Heart right ventricle (tissue), 16 donors: ENCODE measurements at places on chromosomes 1 and 21. TPM values are rescaled to one million over a fixed set of nuclear protein-coding genes. Genes with fewer than 3 reads are reported as not detected.

Gene NR5A2
- polyA plus RNA-seq, result 1.1 TPM

Gene OSBPL9
- polyA plus RNA-seq, result 42.9 TPM

Gene HORMAD1
- not detected for polyA plus RNA-seq

Gene CD52
- polyA plus RNA-seq, result 25.2 TPM

Gene CD101
- 0.90 TPM for polyA plus RNA-seq

Gene FCRL2
- polyA plus RNA-seq, result not detected

Gene ATP6V1G3
- not detected for polyA plus RNA-seq

Gene GRHL3
- 0.03 TPM for polyA plus RNA-seq

Gene CCDC28B
- polyA plus RNA-seq, result 42.7 TPM

Gene ZNF648
- polyA plus RNA-seq, result not detected

Gene SEMA4A
- 1.1 TPM for polyA plus RNA-seq

Gene FNDC10
- 1.1 TPM for polyA plus RNA-seq

Gene PTAFR
- polyA plus RNA-seq, result 1.6 TPM

Gene NDUFV3
- polyA plus RNA-seq, result 25.9 TPM

Gene KRTAP19-7
- not detected for polyA plus RNA-seq

Gene GPA33
- 0.29 TPM for polyA plus RNA-seq

Gene KRTAP10-9
- polyA plus RNA-seq, result not detected

Gene KCNC4
- polyA plus RNA-seq, result 3.0 TPM

Gene PKLR
- polyA plus RNA-seq, result not detected

Gene LAPTM5
- polyA plus RNA-seq, result 13.2 TPM

Gene CAMSAP2
- 7.0 TPM for polyA plus RNA-seq

Gene C1orf115
- polyA plus RNA-seq, result 20.0 TPM

Gene PCSK9
- under 0.01 TPM for polyA plus RNA-seq

Gene NBPF10
- 0.22 TPM for polyA plus RNA-seq

Gene FMO2
- 48.9 TPM for polyA plus RNA-seq

Gene SAMD11
- 1.5 TPM for polyA plus RNA-seq

Gene DEDD
- 27.2 TPM for polyA plus RNA-seq

Gene TMED5
- polyA plus RNA-seq, result 27.3 TPM
